ENCODE measurements at places on chromosomes 3 and 15.

- DNase-seq, result no peak
Measured at GRCh38 chr15:68910341-68910740, 20.0 kb upstream of the SPESP1 start.

DNA sequence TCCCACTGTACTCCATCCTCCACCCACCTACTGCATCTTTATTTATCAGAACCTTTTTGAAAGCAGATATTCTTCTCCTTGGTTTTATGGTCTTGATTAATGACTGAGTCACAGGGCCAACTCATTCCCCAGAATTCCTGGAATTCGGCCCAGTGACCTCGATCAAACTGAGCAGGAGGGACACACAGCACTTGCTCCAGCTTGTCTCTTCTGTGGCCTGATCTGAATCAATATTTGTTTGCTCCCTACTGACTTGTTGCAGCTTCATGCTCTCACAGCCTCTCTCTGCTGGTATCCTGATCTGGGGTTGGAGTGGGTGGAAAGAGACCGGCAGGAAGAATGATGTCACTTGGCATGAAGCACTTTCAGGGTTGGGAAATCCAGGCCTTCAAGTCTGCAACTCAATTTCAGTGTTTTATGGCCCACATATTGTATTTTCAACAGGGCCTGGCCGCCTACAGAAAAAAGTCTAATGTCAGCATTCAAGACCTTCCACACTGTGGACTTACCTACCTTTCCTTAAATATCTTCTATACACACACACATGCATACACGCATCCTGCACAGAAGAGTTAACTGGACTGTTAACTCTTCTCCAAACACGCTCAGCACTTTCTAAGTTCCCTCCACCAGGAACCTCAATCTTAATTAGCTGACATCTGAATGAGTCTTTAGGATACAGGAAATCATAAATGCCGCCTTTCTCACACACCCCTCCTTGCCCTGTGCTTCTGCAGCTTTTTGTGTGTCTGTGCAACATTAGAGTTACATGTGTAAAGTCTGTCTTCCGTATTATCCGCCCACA is 4.6 kb downstream of the ANXA2 start:
- DNase-seq, result no peak

DNA sequence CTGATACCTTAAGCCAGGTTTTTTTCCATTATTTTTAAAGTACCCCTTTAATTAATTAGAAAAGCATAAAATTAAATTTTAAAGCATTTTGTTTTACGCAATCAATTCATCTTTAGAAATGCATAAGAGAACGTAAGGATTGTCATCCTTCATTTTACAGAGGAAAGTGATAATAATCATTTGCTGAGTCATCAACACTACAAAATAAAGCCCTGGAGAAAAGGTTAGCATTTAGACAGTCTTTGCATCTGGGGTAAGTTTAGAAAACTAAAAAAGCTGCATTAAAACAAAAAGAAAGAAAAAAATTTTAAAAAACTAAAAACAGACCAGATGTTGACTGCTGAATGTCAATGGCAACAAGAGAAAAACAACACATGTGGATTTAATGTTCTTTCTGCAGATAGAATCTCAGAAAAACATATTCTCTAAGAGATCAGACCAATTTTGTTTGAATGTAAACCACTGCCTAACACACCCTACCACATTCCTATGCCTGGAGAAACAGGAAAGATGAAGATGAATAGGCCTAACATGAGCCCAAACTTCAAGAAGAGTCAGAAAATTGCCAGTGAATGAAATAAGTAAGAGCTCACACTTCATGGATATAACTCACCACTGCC is 59.9 kb downstream of the SUCNR1 start:
- no peak for DNase-seq

GRCh38 chr3:177186306-177186705 is 11.0 kb downstream of the TBL1XR1 start:
- no peak for DNase-seq

DNA sequence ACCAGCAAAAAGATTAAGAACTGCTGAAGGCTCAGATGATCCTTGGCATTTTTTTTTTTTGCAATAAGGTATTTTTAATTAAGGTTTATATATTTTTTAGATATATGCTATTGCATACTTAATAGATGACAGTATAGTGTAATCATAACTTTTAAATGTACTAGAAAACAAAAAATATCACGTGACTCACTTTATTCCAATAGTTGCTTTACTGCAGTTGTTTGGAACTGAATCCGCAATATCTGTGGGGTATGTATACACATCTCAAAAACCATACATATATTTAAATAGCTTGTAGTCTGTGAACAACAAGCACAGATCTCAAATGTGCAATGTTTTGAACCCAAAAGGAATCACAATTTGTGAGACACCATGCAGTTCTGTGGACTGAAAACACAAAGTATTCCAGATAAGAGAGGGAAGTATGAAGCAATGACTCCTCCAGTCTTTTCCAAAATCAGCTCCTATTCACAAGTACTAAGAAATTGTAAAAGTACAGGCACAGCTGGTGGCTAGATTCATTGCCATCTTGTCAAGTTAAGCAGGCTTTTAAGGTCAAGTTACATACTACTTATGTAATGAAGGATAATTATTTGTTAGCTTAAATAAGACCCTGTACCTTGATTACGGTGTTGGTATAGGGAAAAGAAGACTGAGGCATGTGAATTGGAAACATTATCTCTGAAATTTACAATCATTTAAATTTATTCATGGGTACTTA is 331.1 kb downstream of the TBC1D5 start:
- no peak for DNase-seq

DNA sequence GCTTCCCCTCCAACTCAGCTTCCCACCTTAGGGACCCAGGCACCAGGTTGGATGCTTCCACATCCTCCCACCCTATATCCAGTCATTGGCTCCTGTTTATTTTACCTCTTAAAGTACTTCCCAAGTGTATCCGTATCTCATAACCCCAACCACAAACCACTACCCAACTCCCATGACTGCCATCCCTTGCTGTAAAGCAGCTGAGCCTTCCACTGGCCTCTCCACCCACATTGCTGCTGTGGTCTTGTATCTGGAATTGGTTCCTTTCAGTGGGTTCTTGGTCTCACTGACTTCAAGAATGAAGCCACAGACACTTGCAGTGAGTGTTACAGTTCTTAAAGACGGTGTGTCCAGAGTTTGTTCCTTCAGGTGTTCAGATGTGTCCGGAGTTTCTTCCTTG is 79.8 kb upstream of the HRH1 start:
- no peak for DNase-seq

GRCh38 chr15:77521206-77521605 is 100.5 kb downstream of the HMG20A start:
- no peak for DNase-seq

DNA sequence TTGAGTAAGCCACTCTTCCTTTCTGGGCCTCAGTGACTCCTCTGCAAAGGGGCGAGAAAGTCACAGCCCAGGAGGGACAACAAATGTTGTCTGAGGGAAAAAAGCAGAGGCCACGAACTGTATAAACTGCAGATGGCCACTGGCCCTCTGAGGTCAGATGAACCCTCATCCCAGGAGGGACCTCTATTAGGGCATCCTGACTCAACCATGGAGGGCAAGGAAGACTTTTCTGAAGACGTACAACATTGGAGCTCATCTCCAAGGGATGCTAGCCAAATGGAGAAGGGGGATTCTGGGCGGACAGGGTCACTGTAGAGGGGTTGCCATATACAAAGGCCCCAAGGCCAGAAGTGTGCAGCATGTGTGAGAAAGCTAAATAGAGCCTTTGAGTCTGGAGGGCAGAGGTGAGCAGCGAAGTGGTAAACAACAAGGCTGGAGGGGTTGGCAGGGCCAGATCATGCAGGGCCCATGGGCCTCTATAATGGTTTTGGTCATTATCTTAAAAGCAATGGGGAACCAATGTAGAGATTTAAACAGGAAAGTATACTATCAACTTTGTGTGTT is 16.7 kb downstream of the GRAMD2A start:
- no peak for DNase-seq

DNA sequence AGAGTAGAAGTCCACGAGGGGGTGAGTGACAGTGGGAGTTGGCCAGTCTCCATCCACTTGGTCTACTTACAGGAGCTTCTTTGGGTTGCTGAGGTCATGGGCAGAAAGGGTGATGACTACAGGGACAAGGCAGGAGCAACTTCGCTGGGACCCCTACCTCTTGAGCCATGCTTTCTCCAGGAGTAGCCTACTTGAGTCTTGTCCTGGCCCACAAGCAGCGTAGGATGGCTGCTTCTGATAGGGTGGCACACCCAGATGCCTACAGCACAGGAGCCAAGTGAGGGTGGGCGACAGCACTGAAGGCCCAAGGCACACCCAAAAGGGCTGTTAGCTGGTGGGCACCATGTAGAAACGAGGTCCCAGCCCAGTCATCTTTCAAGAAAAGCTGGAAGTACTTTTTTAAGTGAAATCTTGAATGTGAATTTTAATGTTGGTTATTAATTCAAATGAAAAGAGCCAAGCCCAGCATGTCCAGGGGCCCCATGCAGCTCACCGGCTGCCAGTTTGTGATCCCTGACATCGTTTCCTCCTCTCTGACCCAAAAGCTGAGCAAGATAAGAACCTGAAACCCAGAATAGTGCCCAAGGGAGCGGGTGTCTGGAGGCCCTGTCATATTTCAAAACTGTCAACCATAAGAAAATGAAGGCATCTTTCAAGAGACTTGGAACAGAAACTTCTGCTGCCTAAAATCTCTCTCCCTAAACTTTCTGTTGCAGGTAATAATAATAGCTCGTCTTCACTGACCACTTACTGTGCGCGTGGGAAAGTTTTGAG is 2.2 kb upstream of the CPEB1 start:
- DNase-seq, result no peak

DNA sequence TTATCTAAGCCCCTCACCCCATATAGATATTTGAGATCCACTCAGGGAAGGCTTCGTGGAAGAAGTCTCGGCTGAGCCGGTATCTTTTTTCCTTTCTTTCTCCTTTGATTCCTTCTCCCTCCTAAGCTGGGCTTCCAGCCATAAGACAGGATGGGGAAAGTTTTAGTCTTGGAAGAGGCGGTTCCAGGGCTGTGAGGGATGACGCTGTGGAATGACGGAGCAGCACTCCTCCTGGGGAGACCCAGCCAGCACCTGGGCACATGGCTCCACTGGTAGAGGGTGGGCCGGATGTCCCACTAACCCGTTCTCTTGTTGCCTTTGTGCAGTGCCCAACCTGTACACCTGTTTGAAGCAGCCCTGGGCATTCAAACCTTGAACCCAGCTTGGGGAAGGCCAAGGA is 43.2 kb upstream of the FAM107A start:
- no peak for DNase-seq

DNA sequence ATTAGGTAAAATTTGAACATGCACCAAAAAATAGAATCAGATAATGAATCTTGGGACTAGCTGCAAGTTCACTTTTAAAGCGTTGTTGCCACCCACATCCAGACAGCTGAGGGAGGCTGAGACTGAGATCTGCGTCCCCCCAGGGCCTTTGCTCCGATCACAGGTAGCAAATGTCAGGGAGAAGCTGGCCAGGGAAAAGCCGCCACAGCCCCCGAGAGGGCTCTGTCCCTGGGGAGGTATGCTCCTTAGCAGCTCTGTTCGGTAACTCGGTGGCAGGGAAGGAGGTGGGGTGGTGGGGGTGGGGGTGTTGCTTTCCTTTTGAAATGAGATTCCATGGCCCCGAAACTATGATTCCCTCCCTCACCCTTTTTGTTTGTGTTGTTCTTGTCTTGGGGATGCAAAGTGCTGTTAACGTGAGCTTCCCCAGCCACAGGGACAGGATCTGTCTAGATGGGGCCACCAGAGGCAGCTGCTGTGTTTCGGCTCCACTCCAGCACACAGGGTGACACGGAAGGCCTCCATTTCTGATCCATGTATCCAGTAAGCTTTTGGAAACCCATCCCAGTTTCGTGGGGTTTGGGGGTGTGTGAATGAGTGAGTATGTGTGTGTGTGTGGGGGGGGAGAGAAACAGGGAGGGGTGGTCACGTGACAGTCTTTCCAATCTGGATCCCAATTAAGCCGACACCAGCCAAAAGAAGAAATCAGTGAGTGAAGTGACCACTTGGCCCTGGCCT is 1.1 kb upstream of the MINAR1 start:
- no peak for DNase-seq

- no peak for DNase-seq
Measured at GRCh38 chr15:60580650-60581376, 101.9 kb upstream of the ICE2 start.

DNA sequence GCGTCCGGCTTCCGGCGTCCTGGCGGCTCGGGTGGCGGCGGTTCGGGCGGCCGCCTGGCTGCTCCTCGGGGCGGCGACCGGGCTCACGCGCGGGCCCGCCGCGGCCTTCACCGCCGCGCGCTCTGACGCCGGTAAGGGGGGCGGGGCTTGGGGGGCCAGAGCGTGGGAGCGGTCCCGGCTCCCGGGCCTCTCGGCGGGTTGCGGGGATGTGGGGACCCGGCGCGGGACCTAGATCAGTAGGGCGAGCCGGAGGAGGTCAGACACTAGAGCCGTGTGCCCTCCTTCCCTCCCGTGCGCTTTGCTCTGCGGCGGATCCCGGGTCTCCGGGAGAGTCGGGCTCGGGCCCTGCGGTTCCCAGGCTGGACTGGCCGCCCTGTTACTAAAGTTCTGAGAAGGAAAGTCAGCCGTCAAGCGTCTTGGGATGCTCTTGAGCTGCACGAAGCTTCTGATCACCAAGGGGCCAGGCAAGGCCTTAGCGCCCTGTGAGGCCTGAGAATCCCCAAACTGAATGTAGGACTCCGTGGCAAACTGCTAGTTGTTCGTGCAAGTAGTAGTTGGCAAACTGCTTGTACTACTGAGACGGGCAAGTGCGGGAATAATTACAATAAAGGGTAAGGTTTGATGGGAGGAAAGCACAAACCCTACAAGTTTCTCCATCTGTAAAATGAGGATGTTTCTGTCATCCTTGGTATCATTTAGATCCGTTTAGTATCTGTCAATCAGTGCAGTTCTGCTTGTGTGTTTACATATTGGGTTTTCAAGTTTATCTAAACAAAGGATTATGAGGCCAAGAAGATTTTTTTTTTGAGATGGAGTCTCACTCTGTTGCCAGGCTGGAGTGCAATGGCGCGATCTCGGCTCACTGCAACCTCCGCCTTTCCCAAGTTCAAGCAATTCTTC is 587 bp downstream of the PIGX start:
- no peak for DNase-seq

GRCh38 chr15:64634576-64635498 is 140.6 kb downstream of the RBPMS2 start:
- no peak for DNase-seq

- no peak for DNase-seq
Measured at GRCh38 chr3:65939801-65940246, 98.9 kb downstream of the MAGI1 start.

GRCh38 chr15:68524753-68525584 is 53.8 kb upstream of the CORO2B start:
- no peak for DNase-seq

DNA sequence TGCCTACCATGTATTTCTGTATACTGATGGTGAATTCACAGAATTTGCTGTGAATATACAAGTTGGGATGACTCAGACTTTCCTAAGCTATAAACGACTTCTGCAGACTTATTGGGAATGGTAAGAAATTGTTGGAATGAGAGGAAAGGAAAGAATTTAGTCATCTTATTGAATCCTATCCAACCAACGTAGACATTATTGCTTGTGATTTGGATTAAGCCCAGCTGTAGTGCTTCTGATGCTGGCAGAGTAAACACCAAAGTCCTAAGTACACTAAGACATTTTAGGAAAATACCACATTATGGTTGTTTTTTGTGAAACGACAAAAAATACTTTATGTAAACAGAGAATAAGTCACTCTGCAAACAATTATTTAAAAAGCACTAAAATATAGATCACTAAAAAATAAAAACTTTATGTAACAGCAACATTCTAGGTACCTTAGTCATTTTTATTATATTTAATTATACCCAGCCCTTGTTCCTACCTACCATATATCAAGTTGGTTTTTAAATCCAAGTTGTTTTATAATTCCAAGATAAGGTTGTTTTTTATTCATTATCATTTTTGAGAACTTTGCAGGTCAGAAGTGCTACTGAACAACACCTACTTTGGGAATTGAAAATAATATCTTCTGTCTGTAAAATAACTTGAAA is 99.2 kb upstream of the MLF1 start:
- no peak for DNase-seq

Data from mesothelial cell of epicardium (in vitro differentiated cells).